ENCODE measurements at places on chromosomes 3 and 15.

GRCh38 chr3:150315721-150316120, 92.4 kb upstream of the TSC22D2 start:
- DNase-seq = no peak

GRCh38 chr3:184740509-184741258, 28.8 kb upstream of the MAGEF1 start:
- DNase-seq = no peak

DNA sequence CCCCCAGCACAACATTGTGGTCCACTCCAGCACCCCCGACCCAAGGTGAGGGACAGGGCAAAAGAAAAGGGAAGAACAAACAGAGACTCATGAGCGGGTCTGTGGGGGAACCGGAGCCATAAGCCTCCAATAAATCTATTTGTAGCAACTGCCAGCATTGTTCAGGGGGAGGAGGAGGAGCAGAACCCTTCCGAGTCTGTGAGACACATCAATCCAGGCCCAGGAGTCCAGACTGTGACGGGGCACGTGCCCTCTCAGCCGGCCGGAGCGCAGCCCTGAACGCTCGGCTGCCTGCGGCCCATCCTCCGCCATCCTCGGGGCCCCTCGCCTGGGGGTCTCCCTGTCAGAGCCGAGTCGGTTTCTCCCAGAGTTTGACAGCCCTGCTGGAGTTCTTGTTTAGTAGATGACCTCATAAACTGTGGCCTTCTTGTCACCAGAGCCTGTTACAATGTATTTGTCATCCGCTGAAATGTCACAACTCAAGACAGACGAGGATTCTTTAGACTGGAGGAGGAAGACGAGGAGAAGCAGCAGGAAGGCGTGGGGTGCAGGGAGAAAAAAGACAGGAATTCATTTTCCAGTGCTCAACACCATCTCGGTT, 47.9 kb downstream of the TLE3 start:
- no peak for DNase-seq

DNA sequence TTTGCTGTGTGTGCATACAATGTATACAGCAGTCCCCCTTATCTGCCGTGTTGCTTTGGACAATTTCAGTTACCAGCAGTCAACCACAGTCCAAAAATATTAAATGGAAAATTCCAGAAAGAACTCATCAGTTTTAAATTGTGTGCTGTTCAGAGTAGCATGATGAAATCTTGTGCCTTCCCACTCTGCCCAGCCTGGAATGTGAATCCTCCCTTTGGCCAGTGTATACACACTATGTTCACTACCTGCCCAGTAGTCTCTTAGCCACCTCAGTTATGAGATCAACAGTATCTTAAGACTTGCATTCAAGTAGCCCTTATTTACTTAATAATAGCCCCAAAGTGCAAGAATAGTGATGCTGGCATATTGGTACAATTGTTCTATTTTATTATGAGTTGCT, 133.6 kb upstream of the ABHD17C start:
- no peak for DNase-seq

- DNase-seq = no peak
Observed at GRCh38 chr3:16596352-16597032, 8.7 kb downstream of the DAZL start.

- no peak for DNase-seq
Observed at GRCh38 chr3:173096994-173097785, 43.8 kb downstream of the SPATA16 start.

DNA sequence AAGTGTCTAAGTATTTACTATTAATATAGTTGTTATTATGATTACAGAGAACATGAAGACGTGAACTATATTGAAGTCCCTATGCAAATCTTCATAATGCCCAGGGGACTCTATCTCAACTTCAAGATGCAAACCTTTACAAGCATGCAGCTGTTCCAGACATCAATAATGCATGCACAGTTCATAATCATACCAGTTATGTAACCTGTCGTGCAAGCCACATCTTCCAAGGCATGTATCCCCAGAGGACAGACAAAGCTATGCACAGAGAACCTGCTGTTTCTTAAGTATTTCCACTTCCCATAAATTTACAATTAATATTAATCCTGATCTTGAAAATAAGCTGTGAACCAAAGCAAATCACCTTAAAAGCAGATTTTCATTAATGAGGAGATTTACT, 534.1 kb downstream of the TUSC7 start:
- DNase-seq = no peak

DNA sequence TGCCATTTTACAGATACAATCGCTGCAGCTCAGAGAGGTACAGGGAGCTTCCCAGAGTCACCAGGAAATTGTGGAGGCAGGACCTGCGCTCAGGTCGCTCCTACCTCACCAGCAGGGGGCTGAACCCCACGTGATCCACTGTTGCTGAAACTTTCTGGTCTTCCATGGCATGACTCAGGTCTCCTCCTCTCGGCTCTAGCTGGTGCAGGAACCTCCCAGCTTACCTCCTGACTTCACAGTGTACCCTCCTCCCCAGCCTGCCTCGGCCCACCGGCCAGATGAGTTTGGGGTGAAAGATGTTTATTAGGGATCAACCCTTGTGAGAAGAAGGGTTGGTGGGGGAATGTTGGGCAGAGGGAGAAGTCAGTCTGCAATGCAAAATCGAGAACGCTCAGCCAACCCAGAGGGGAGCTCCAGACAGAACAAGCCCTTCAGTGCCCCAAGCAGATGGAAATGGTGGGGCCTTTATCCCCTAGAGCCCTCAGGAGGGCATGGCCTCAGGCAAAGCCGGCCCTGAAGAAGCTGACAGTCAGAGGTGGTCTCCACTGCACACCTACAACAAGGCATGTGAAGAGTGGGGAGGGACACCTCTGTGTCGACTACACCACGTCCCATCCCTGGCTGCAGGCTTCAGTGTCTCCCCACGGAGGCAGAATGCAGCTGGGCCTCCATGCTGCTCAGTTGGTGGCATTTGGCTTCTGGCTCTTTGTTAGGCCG, 118.6 kb upstream of the PRR20G start:
- no peak for DNase-seq

GRCh38 chr3:166291186-166291955, 454.1 kb upstream of the BCHE start:
- no peak for DNase-seq

DNA sequence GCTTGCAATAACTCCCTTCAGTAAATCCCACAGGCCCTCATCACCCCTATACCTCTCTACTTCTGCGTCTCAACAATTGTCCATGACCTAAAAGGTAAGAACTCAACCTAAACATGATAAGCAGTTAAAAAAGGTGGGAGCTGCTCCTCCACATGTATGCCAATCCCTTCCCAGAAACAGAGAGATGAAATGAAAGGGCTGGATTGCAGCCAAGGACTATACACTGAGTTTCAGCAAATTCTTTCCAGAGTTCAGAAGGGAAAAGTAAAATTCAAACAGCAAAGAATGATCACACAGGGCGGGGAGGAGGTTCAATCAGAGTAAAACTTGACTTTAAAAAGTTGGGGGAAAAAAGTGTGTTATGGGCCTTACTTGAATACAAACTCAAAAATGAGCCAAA, 27.5 kb downstream of the PLOD2 start:
- no peak for DNase-seq

- DNase-seq = no peak
Observed at GRCh38 chr15:94383041-94383440, 151.7 kb downstream of the MCTP2 start.

GRCh38 chr3:84891851-84892250, 66.9 kb upstream of the CADM2 start:
- no peak for DNase-seq

DNA sequence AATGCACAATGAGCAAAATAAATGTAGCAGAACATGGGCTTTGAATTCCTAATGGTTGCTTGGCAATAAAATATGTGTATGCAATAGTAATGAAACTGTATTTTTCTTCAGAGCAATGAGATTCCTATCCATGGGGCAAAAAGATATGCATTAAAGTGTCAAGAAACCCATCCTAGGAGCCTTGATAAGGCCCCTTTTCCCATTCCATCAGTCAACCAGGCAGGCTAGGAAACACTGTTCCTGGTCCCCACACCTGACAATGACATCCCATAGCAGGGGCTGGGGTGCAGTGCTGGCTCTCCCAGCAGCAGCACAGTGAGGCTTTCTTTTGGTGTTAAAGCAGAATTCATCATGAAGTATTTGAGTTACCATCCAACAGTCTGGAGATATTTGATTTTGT, 113.3 kb upstream of the AGTR1 start:
- no peak for DNase-seq

- DNase-seq = no peak
Observed at GRCh38 chr3:177352424-177352823, 155.1 kb upstream of the TBL1XR1 start.

- DNase-seq = no peak
Observed at GRCh38 chr3:15050405-15051092, 14.6 kb downstream of the MRPS25 start.

GRCh38 chr3:144626835-144627234, 655.2 kb downstream of the DIPK2A start:
- DNase-seq = no peak

DNA sequence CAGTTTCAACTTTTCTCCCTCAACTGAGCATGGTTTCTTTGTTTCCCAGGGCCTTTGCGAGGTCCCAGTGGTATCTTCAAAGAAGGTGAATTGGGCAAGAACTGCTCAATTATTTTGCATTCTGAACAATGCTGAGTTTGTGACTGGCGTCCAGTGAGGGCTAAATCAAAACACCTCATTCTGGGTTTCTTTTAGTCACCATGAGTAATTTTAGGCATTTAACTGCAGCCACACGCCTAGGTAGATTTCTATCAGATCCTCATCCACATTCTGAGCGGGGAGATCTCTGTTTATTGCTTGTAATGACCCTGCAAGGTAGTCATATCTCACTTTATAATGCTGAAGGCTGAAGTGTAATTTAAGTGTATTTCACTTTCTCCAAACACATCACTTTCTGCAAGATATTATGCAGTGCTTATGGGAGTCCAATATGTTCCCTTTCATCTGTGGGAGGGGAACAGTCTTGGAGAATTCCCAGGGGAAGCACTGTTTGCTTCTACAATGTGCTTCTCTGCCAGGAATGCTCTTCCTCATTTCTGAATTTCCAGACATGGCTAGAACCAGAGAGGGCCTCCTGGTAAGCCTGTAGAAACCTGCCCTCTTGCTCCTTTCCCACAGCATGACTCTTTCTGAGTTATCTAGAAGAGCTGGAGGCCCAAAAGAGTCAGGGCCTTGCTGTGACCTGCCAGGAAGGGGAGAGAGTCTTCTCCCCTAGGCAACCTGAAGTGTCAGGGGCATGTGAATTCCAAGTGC, 91.7 kb downstream of the FRMD4B start:
- no peak for DNase-seq

- no peak for DNase-seq
Observed at GRCh38 chr15:47820057-47820746, 102.9 kb downstream of the SEMA6D start.

- DNase-seq = no peak
Observed at GRCh38 chr3:123798550-123798949, 85.6 kb downstream of the MYLK start.

- DNase-seq = no peak
Observed at GRCh38 chr3:74033381-74033780, 408.6 kb upstream of the PDZRN3 start.
